ENCODE measurements at places on chromosomes 12 and 14.

- no peak for DNase-seq
Measured at GRCh38 chr12:130183585-130184370, 21.5 kb downstream of the FZD10 start.

DNA sequence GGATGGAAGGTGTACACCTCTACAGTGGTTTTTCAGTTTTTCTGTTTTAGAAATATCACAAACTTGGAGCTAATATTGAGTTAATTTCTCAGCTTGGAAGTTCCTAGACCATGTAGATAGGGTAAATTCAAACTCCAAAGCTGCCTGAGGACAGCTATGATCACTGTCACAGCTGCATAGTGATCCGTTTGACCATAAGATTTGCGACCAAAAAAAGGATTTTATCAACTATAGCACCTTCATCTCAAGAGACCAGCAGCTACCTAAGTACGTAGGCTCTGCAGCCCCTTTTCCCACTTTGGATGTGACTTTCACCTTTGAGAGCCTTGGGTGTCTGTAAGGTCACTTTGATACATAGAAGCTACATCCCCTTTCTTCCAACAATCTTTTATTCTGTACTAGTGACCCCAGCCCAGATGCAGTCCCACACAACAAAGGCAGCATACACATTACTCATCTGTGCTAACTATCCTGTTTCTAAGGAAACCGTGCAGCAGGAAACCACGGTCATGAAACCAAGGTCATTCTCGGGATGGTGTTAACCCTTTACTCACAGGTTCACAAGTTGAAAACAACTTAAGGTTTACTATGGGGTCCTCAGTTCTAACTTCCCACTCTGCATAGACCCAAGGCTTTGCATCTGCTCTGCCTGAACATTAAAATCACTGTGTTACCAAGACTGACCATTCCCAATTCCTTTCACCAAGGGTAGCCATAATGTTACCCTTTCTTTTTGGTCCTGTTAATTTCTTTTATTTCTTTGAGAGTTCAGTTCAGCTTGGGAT lies 75.4 kb downstream of the IFT81 start:
- no peak for DNase-seq

- DNase-seq: no peak
Measured at GRCh38 chr14:90857866-90858265, 41.6 kb upstream of the TTC7B start.

DNA sequence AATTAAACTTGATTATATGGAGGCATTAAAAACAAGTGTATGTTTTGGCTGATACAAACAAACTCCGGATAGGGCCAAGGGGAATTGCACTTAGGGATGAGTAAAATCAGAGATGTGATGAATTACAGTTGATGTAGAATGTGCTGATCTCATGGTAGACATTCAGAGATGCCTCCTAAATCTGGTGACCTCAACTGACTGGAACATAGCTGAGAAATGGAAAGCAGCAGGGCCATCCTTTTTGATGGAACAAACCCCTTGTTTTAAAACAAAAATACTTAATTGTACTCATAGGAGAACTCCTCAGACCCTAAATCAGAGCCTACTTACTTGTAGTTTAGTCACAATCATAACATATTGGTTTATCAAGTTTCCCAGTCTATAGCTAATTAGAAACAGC lies 122.8 kb downstream of the C12orf75 start:
- DNase-seq: no peak

GRCh38 chr12:5003025-5003666 lies 40.5 kb upstream of the KCNA5 start:
- peak; percentile 81 for DNase-seq

- no peak for DNase-seq
Measured at GRCh38 chr14:65333943-65334687, 78.4 kb upstream of the FUT8 start.

DNA sequence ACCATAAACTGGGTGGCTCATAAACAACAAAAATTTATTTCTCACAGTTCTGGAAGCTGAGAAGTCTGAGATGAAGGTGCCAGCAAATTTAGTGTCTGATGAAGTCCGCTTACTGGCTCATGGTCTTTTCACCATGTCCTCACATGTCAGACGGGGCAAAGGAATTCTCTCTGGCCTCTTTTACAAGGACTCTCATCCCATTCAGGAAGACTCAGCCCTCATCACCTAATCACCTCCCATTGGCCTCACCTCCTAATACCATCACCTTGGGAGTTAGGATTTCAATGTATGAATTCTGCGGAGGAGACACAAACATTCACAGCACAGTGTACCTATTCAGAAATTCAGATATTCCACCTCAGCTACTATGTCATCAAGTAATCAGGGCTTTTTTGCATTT lies 357.6 kb downstream of the PAWR start:
- no peak for DNase-seq

- no peak for DNase-seq
Measured at GRCh38 chr12:128133321-128134073, 133.5 kb upstream of the TMEM132C start.

DNA sequence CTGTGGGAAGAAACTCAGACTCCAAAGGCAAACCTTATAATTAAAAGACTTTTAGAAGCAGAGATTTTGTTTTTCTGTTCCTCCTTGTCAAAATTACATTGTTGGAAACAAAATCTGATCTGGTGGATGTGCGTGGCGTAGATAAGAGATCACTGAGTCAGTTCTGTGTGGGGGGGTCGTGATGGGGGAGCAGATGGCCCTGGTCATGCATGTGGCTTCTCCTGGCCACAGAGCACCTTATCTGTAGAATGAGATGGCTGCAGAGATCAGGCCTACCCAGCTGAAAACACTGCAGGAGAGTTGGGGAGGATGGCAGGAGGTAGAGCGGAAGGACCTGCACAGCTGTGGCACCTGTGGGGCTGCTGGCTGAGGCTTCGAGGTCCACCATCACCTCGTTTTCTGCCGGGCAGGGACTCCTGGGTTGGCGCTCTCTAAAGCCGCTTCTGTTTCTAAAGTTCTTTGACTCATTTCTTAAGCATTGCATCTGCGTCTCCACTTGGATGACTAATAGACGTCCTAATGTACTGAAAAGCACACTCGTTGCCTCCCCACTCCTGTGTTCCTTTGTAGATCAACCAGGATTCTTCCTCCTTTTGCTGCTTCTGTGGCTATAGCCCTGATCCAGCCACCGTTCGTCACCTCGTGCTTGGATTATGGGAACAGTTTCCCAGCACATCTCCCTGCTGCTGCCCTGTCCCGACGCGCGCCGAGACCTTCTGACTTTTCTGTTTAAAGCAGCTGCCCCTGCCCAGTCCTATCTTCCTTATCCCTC lies 93.4 kb downstream of the TSPAN9 start:
- no peak for DNase-seq

DNA sequence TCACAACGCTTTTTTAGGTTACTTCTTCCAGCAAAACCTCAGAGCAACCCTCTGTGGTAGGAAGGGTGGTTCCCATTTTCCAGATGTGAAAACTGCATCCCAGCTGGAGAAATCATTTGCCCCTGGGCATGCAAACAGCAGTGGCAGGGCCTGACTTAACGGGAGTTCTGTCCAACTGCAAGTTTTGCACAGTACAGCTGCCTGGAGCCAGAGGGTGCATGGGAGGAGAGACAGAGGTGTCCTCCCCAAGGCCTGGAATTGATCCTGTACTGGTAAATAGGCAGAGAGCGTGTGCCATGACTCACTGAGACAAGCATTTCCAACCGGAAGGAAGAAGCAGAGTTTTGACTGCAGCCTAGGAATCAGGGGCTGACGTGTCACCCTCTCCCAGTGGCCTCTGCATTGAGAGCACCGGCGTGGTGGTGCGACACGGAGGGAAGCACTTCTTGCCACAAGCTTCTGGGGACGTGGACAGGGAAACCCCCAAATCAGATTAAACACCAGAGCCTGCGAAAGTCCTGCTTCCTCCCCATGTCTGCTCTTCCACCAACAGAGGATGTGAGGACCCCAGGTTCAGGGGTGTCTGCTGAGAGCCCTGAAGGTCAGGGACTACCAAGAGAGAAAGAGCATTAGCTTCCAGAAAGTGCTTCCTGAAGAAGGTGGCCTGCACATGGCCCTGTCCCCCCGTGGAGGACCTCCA lies 19.0 kb upstream of the SERPINA4 start:
- DNase-seq: no peak

GRCh38 chr12:26754148-26754547 lies 78.8 kb downstream of the ITPR2 start:
- no peak for DNase-seq

DNA sequence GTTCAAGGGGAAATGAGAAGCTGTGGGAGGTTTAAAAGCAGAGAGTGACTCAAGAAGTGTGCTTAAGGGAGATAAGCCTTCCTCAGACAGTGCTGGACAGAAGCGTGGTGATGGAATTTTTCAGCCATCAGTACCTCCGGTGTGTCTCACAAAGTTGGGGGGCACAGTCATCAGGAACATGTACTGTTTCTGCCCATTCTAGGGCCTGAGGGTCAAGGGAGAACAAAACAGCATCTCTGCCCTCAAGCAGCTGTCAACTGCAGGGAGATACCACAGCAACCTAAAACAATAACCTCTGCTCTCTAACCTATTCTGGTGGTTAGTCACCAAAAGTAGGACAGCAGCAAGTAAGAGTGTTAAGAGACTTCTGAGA lies 2.0 kb upstream of the STON2 start:
- DNase-seq: no peak

DNA sequence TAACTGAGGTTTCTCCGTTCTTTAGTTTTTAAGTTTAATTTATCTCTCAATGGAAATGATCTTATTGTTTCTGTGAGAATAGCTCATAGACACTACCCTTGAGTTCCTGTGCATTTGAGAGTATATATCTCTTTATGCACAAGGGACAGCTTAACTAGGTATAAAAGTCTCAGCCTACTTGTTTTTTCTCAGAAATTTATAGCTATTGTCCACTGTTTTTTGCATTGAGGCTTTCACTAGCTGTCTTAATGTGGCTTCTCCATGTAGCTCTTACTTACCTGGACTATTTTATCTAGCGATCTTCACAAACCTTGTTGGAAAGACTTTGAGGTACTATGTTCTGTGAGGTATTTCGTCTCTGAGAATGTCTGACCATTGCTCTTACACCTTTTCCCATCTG lies 153.9 kb upstream of the RTL1 start:
- no peak for DNase-seq

GRCh38 chr12:28027947-28028724 lies 55.6 kb upstream of the PTHLH start:
- no peak for DNase-seq

- no peak for DNase-seq
Measured at GRCh38 chr12:68481181-68481941, 129.3 kb upstream of the RAP1B start.

DNA sequence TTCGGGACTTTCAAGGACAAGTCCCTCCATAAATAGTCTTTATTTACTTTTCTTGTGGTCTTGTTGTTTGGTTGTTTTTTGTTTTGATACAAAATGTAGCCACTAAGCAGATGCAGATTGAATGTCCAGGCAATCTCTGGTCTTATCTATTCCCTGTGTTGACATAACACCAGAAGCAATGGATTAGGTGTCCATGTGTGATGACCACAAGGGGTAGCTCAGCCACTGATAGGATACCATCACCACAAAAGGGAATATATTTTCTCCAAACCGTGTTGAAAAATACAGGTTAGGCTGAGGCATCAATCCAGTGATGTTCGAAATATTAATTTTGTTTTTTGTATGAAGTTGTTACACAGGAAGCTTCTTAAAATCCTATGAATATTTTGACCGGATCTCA lies 196.3 kb downstream of the EPS8 start:
- DNase-seq: no peak

DNA sequence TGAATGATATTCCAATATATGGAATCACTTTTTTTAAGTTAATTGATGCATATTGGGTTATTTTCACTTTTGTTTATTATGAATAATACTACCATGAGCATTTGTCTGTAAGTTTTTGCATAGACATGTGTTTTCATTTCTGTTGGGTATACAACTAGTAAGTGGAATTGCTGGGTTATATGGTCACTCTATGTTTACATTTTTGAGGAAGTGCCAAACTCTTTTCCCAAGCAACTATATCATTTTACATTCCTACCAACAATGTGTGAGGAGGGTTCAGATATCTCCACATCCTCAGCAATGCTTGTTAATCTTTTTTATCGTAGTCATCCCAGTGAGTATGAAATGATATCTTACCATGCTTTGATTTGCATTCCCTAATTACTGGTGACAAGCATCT lies 64.0 kb downstream of the MON2 start:
- no peak for DNase-seq

DNA sequence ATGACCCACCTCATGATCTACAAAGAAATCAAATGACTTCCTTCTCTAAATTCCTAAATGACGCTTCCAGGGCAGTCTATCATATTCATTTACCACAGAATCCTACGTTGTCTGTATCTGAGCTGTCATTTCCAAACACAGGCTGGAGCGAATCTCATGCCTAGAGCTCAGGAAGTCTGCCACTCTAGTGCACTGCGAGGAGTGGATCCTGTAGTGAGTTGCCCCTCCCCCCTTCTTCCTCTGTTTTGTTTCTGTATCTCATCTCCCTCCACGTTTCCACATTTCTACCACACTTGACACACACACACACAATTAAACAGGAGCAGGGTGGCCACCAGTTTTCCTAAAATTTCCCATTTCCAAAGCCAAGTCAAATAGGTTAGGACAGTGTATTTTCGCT lies 415.4 kb upstream of the PRICKLE1 start:
- no peak for DNase-seq

- DNase-seq: peak; percentile 49
Measured at GRCh38 chr14:37230551-37231194, 32.9 kb downstream of the MIPOL1 start.

DNA sequence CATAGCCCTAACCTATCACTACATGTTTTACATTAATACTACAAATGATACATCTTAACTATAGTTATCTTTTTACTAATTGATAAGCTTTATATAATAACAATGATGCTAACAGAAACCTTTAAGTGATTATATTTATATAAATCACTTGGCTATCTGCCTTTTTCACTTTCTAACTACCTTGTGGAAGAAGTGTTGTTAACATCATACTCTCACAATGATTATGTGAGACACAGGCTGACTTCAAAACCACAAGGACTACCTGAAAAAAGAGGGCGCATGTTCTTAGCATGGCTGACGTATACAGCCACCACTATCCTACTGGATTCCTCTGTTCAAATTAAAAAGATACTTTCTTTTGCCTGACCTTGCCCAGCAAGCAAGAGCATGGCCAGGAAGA lies 135.3 kb upstream of the SOX5 start:
- no peak for DNase-seq

All from NCI-H1417 (cell line).